SHP77 (cell line): ENCODE measurements at places on chromosomes 7 and 10.

- no peak for DNase-seq
Measured at GRCh38 chr7:158395349-158395748, 192.3 kb downstream of the PTPRN2 start.

DNA sequence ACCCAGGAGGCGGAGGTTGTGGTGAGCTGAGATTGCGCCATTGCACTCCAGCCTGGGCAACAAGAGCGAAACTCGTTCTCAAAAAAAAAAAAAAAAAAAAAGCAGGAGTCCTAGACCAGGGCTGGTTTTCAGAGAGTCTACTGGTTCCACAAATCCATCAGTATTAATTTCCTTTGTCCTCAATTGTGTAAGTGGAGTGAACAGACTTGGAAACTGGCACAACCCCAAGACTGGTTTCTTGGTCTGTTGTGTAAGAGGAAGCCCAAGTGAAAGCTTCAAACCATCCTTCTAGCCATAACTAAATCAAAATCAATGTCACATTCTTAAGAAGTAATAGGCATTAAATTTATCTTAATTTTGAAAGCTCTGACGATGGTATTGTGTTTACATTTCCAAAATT lies 213.6 kb downstream of the DGKI start:
- no peak for DNase-seq

- DNase-seq: peak; percentile 29
Measured at GRCh38 chr10:73879296-73880173, 5.2 kb upstream of the CAMK2G start.

DNA sequence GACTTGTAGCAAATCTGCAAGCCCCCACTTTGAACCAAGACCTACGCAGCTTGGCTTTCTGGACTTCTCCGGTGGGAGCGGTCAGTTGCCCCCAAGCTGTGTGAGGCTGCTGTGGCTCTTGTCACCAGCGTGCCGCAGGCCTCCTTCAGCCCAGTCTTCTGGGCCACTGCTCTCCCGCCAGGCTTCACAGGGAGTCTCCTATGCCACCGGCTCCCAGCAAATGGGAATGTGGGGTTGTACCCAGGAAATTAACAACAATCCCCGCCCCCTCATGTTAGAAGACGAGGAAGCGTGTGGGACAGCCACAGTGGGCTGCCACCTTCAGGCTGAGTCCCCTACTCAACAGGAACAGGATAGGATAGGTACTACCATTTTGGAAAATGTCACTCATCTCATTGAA lies 4.2 kb downstream of the WDR86 start:
- DNase-seq: no peak

DNA sequence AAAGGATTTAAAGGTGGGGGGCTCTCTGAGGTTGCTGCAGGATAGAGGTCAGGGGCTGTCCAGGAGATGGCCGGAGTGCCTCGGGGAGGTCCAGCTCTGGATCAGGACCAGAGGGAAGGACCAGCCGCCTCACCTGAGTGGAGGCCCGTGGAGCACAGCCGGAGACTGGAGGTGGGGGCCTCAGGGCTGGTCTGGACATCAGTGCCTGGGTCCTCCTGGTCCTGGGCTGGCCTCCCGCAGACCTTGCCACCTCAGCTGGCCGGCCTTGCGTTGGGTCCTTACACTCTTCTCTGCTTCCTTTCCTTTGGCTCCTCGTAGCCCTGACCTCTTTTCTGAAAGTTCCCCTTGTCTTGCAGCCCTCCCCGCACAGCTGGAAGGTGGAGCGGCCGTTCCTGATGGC lies 2.0 kb downstream of the SUN1 start:
- DNase-seq: no peak

DNA sequence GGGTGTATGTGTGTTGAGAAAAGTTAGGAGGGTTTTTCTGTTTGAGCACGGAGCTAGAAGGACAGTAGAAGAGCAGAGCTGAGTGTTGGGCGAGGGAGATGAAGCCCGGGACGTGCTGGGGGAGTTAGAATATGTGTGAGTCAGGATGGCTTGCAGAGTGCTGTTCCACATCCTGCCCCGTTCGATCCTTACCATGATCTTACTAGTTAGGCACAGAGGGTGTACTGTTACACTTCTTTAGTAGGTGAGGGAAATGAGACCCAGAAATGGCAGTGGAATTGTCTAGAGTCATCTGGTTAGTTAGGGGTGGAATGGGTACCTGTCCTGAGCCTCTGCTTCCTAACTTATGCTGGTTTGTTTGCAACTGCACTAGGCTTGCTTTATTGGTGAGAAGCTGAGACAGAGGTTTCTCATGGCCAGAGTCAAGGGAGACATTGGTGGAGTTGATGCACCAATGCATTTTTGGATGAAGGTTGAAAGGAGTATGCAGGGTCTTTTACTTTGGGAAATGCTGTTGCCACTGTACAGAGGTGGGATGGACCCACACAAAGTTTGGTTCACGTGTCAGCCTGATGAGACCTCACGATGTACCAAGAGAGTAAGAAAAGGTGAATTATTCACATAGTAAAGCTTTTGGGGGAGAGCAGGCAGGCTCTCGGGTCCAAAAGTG lies 42.4 kb downstream of the CCNY start:
- no peak for DNase-seq

- DNase-seq: peak; percentile 60
Measured at GRCh38 chr7:1136841-1137516, 23.0 kb downstream of the ZFAND2A start.

DNA sequence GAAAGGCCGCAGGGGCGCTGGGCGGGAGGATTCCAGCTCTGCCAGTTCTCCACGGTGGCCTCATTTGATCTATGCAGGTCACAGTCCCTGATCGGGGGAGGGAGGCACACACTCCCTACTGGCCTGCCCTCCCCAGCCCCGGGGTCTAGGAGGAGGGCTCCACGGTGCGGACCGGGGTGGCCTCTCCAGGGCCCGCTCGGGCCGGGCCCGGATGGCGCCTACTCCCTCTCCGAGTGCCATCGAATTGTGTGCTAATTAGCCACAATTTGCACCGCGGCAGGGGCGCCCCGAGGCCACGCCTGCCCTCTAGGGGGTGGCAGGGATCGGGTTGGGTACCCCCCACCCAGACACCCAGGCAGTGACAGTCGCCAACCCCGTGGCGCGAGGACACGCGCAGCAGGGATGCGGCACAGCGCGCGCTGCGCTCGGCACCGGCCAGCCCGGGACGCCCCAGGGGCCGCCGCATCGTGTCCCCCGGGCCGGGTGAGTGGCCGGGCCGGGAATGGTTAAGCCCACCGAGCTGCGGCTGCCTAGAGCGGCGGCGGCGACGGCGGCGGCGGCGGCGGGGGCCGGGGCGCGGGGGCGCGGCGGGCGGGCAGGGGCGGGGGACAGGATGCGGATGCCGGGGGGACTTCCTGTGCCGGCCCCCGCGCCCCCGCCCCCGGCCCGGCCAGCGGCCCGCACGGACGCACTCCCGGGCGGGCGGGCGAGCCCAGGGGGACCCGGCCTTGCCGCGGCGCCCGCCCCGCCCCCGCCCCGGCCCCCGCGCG lies at the start of gene ZNF853:
Gene ZNF853, plus strand, starts transcription at position 658 of the 770 bp plus-strand sequence. CDS start 565 bp downstream, outside the sequence.
- DNase-seq: no peak

- DNase-seq: no peak
Measured at GRCh38 chr10:89279421-89279869, 22.4 kb upstream of the IFIT2 start.

DNA sequence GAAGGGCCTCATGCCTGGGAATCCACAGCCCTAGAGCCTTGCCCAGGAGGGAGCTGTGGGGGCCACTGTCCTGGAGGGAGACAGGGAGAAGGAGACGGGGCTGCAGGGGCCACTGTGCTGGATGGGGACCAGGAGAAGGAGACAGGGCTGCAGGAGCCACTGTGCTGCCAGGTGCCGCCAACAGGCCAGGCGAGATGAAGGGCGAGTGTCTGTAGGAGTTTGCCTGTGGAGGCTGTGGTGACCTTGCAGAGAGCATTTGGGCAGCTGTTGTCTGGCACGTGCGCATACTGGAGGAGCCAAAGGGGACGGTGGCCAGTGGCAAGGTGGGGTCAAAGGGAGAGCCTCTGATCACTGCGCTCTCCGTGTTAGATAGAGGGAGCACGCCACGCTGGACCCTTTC lies 79.2 kb downstream of the NKX6-2 start:
- no peak for DNase-seq

GRCh38 chr10:131448171-131448570 lies 136.7 kb upstream of the TCERG1L start:
- no peak for DNase-seq

GRCh38 chr10:70410608-70411007 lies 6.7 kb downstream of the EIF4EBP2 start:
- no peak for DNase-seq

- DNase-seq: no peak
Measured at GRCh38 chr7:33837356-33837851, 67.9 kb upstream of the BMPER start.

GRCh38 chr10:103512591-103513379 lies 19.3 kb downstream of the NEURL1 start:
- no peak for DNase-seq

- no peak for DNase-seq
Measured at GRCh38 chr7:105218939-105219770, 169.6 kb downstream of the SRPK2 start.

DNA sequence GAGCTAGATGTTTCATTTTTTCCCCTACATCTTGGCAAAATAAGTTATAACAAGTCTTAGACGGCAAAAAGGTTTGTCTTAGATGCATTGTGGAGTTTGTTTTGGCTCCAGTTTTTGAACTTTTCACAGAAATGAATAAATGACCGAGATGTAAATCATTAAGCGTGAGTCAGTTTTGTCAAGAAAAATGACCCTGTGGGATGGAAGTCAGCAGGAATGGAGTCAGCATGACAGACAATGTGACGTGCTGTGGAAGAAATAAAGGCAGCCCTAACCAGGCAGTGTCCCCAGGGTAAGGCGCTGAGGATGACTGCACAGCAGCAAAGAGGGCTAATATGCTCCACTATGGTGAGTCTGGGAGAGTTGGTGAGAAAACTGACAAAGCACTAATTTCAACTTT lies 163.2 kb downstream of the NOC3L start:
- DNase-seq: no peak

DNA sequence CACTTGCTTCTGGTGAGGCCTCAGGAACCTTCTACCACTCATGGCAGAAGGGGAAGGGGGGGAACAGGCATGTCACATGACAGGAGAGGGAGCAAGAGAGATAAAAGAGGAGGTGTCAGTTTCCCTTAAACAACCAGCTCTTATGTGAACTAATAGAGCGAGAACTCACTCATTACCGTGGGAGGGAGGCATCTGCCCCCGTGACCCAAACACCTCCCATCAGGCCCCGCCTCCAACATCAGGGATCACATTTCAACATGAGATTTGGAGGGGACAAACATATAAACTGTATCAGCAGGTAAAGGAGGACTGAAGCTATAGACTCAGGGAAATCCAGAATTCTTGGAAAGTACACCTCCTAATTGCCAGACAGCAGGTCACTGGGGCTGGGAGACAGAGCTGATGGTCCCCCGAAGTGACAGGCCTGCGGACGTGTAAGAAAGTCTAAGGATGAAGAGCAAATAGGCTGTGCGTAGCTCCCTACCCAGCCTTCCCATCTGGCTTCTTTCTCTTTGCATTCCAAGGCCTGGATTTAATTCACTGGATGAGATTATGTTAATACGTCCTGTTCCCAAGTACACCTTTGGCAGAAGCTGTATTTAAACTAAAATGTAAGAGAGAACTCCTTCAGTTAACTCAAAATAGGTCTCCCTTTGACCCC lies 186.7 kb upstream of the LYZL2 start:
- no peak for DNase-seq

- DNase-seq: no peak
Measured at GRCh38 chr7:66181845-66182244, 23.3 kb upstream of the TPST1 start.

DNA sequence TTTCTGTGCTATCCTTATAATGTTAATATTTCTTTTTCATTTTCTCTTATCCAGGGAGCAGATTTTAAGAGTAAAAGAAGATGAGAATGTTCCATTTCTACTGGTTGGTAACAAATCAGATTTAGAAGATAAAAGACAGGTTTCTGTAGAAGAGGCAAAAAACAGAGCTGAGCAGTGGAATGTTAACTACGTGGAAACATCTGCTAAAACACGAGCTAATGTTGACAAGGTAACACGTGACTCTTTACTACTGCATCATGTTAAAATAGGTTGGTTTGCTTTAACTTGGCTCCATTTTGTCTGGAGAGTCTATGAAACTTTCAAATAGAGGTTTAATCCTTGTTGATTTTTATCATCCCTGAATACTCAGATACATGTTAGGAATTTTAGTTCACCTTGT lies 73.3 kb downstream of the RALA start:
- no peak for DNase-seq

GRCh38 chr10:66214721-66215404 lies 711.0 kb upstream of the LRRTM3 start:
- DNase-seq: no peak

DNA sequence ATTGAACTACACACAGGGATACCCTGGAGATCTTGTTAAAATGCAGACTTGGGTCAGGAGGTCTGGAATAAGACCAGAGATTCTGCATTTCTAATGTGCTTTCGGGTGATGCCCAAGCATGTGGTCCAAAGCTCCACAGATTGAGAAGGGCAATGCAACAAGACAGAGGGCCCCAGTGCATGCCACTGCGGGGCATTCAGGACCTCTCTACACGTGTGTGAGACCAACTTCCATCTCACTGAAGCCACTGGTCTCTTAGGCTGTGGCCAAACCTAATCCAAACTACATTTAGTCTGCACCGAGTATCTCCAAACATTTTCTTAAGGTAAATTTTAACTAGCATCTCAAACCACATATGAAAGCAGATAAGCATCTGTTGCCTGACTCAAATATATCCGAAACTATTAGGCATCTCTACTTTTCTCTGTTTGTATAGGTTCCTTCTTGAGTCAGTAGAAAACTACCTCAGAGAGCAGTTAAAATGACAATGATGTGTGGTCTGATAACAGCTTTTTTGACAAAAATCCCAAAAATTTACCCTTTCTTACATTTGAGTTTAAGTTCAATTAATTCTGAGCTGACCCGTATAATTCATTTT lies 107.5 kb downstream of the ELMO1 start:
- DNase-seq: no peak

DNA sequence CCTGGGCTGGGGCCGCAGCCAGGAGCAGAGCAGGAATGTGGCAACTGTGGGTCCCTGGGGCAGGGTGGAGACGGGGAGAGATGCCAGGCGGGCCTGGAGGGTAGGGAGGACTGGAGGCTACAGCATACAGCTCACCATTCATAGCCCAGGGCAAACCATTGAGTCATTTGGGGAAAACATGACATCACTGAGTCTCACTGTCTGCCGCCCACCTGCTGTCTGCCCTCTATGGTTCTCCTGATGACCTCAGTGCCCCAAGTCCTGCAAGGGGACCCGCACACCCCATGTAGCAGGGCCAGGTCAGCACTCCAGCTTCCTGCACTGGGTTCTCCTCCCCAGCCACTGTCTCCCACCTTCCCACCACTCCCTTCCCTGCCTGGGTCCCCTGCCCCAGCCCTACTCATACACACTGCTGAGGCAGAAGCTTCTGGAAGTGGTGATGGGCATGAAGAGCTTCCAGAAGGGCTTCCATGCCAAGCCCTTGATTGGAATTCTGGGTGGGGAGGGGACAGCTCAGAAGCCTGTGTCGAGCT lies 10.4 kb downstream of the CHST3 start:
- no peak for DNase-seq

GRCh38 chr7:128160296-128160695 lies 80.8 kb upstream of the LEP start:
- DNase-seq: no peak
